Articular chondrocyte of knee joint (primary cell): ENCODE measurements at places on chromosomes 4 and X. TPM values are rescaled to one million over a fixed set of nuclear protein-coding genes. Genes with fewer than 3 reads are reported as not detected.

The SLC4A4 gene
- total RNA-seq, result 5.2 and 5.4 TPM in 2 replicates

The IL13RA1 gene
- total RNA-seq, result 128 and 141 TPM in 2 replicates

The SLC10A3 gene
- total RNA-seq, result 32.5 and 33.3 TPM in 2 replicates

The SMIM10L2A gene
- total RNA-seq, result 0.52 and 0.86 TPM in 2 replicates

The NXT2 gene
- 21.2 and 21.8 TPM in 2 replicates for total RNA-seq

The TMEM150C gene
- total RNA-seq, result 1.2 and 5.4 TPM in 2 replicates

The VEGFD gene
- total RNA-seq, result 0.13 and 0.32 TPM in 2 replicates

The TMEM255A gene
- 0.13 and 0.54 TPM in 2 replicates for total RNA-seq

The SH3RF1 gene
- total RNA-seq, result 53.1 and 54.4 TPM in 2 replicates

The APLN gene
- 4.5 and 8.8 TPM in 2 replicates for total RNA-seq

The GLRB gene
- total RNA-seq, result 14.2 and 16.2 TPM in 2 replicates

The NHS gene
- 6.1 and 8.1 TPM in 2 replicates for total RNA-seq

The STK32B gene
- 10.8 and 13.1 TPM in 2 replicates for total RNA-seq
